ENCODE measurements at places on chromosomes 7 and 10. TPM values are rescaled to one million over a fixed set of nuclear protein-coding genes. Genes with fewer than 3 reads are reported as not detected.

The TMEM229A gene
- total RNA-seq: not detected

The ACSL5 gene
- 81.1 TPM for total RNA-seq

The GIMAP7 gene
- 49.4 TPM for total RNA-seq

The BICC1 gene
- 11.0 TPM for total RNA-seq

The ADIRF gene
- 158 TPM for total RNA-seq

The VENTX gene
- total RNA-seq: 4.5 TPM

The TSC22D4 gene
- 53.6 TPM for total RNA-seq

The IL6 gene
- 8.2 TPM for total RNA-seq

The NAT16 gene
- not detected for total RNA-seq

The CDHR3 gene
- total RNA-seq: 28.7 TPM

The EIF5AL1 gene
- total RNA-seq: not detected

The DPYSL4 gene
- total RNA-seq: 2.1 TPM

The DOCK4 gene
- total RNA-seq: 78.5 TPM

The OR2A1 gene
- total RNA-seq: 0.15 TPM

- no peaks in the 10 kb centered on the region for H3K27me3 ChIP-seq
- no peak for DNase-seq
- H3K36me3 ChIP-seq: no peaks in the 10 kb centered on the region
- no peaks in the 10 kb centered on the region for H3K4me1 ChIP-seq
Measured at GRCh38 chr7:27586825-27587224, 75.9 kb downstream of the HIBADH start.

DNA sequence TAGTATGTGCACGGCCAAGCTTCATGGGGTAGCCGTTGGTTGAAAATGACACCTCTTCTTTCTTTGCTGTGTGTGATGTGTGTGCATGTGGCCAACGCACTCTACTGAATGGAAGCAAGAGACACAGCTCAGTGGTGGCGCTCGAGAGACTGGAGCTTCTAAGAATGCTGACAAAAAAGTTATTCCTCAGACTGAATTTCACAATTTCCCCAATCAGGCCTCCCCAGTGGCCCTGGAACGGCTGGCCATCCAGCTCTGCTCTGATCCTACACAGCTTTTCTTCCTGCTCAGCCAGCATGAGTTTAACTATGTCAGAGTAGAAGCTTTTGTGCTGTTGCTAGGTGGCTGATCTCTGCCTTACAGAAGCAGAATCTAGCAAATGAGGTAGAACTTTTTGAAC, 186.7 kb upstream of the PLXDC2 start:
- H3K36me3 ChIP-seq: no peaks in the 10 kb centered on the region
- peak; percentile 73 for DNase-seq
- peak overlapping the region; percentile 4 for H3K27ac ChIP-seq
- H3K4me1 ChIP-seq: peaks cover 14% of the 10 kb centered on the region
- no peaks in the 10 kb centered on the region for H3K27me3 ChIP-seq

GRCh38 chr7:16347066-16347826, 74.1 kb downstream of the CRPPA start:
- peaks cover 4% of the 10 kb centered on the region for H3K4me1 ChIP-seq
- no peak for DNase-seq
- H3K36me3 ChIP-seq: no peaks in the 10 kb centered on the region
- H3K27ac ChIP-seq: no peak overlapping the region
- H3K4me3 ChIP-seq: no peak overlapping the region
- no peaks in the 10 kb centered on the region for H3K27me3 ChIP-seq

- H3K27me3 ChIP-seq: no peaks in the 10 kb centered on the region
- peak overlapping the region; percentile 44 for H3K27ac ChIP-seq
- no peak for DNase-seq
Measured at GRCh38 chr10:6072215-6072934, 10.2 kb upstream of the IL2RA start.

DNA sequence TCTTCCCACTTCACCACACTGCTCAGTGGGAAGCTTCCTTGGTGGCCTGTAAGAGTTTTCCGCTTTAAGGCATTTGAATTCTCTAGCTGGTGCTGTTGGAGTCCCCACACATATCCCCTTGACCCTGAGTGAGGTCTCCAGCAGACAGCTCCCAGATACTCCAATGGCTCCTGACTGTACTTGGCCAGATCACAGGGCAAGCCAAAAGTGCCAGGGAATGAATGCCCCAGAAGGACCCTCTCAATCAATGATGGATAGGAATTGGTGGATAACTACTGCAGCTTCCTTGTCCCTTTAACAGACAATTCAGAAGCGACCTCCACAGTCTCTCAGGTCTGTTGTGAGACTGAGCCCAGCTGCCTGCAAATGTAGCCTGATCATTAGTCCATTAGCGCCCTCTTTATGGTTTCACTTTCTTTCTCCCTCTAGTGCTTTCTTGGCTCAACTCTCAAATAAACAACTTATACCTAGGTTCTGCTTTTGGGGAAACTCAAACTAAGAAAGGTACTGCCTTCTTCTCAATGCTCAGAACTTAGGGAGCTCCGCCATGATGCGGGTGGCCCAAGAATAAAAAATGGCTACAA, 283.0 kb downstream of the TCF7L2 start:
- H3K36me3 ChIP-seq: no peaks in the 10 kb centered on the region
- no peaks in the 10 kb centered on the region for H3K27me3 ChIP-seq
- peaks cover 5% of the 10 kb centered on the region for H3K4me1 ChIP-seq
- DNase-seq: no peak
- H3K4me3 ChIP-seq: no peak overlapping the region

GRCh38 chr7:77269360-77270093, 69.9 kb upstream of the FGL2 start:
- no peaks in the 10 kb centered on the region for H3K27me3 ChIP-seq
- peak; percentile 50 for DNase-seq
- H3K4me1 ChIP-seq: peaks cover 15% of the 10 kb centered on the region
- peak overlapping the region; percentile 29 for H3K27ac ChIP-seq
- H3K4me3 ChIP-seq: no peak overlapping the region
- H3K36me3 ChIP-seq: no peaks in the 10 kb centered on the region

- H3K27ac ChIP-seq: no peak overlapping the region
- H3K27me3 ChIP-seq: no peaks in the 10 kb centered on the region
- no peaks in the 10 kb centered on the region for H3K4me1 ChIP-seq
- H3K4me3 ChIP-seq: no peak overlapping the region
- no peak for DNase-seq
- no peaks in the 10 kb centered on the region for H3K36me3 ChIP-seq
Measured at GRCh38 chr7:26789481-26790184, 74.8 kb downstream of the SKAP2 start.

GRCh38 chr10:3525832-3526449, 259.1 kb downstream of the KLF6 start:
- no peaks in the 10 kb centered on the region for H3K4me1 ChIP-seq
- no peaks in the 10 kb centered on the region for H3K36me3 ChIP-seq
- H3K27me3 ChIP-seq: no peaks in the 10 kb centered on the region

GRCh38 chr10:100037758-100038315, 28.1 kb upstream of the DNMBP start:
- H3K4me1 ChIP-seq: no peaks in the 10 kb centered on the region
- no peaks in the 10 kb centered on the region for H3K27me3 ChIP-seq
- H3K27ac ChIP-seq: no peak overlapping the region

- H3K36me3 ChIP-seq: no peaks in the 10 kb centered on the region
- H3K4me1 ChIP-seq: peaks cover 27% of the 10 kb centered on the region
- no peak overlapping the region for H3K4me3 ChIP-seq
- no peak for DNase-seq
- peaks cover 6% of the 10 kb centered on the region for H3K27me3 ChIP-seq
- no peak overlapping the region for H3K27ac ChIP-seq
Measured at GRCh38 chr7:2473496-2474180, 2.6 kb downstream of the GRIFIN start.

DNA sequence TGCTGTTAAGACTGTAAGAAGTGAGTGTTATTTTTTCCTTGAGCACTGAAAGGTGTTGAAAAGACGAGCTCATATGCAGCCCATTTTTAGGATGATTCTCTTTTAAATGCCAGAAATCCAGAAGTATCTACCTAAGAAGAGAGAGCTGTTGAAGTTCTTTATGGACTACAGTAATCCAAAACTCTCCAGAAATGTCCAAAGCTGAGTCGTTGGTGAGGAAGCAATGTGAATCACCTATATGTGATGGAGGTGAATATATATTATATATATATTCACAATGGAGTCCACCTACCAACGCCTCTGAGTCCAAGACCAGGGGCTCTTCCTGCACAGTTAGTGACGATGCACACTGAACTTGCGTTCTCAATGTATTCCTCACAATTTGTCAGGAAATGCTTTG, 252.7 kb upstream of the PITRM1 start:
- H3K27ac ChIP-seq: no peak overlapping the region
- H3K4me1 ChIP-seq: peaks cover 32% of the 10 kb centered on the region
- no peaks in the 10 kb centered on the region for H3K27me3 ChIP-seq
- H3K4me3 ChIP-seq: no peak overlapping the region
- no peaks in the 10 kb centered on the region for H3K36me3 ChIP-seq
- no peak for DNase-seq

DNA sequence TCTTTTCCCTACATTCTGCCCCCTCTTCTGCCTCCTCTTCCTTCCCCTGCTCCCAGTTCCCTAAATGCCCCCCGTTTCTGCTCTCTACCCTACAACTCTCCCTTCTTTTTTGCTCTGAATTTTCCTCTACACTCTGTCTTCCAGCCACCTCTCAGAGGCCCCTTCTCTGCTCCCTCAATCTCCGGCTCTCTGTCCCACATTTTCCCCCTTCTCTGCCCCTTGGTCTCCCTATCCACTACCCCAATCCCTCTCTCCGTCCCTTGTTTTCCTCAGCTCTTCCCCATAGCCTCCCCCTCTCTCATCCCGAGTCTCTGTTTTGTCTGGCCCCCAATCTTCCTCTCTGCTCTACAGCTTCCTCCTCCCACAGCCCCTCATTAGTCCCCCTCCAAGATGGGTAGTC, 3.3 kb downstream of the ALOX5 start:
- H3K27ac ChIP-seq: no peak overlapping the region
- H3K36me3 ChIP-seq: peaks cover under 1% of the 10 kb centered on the region
- H3K4me3 ChIP-seq: no peak overlapping the region
- DNase-seq: no peak
- H3K4me1 ChIP-seq: peaks cover 35% of the 10 kb centered on the region

DNA sequence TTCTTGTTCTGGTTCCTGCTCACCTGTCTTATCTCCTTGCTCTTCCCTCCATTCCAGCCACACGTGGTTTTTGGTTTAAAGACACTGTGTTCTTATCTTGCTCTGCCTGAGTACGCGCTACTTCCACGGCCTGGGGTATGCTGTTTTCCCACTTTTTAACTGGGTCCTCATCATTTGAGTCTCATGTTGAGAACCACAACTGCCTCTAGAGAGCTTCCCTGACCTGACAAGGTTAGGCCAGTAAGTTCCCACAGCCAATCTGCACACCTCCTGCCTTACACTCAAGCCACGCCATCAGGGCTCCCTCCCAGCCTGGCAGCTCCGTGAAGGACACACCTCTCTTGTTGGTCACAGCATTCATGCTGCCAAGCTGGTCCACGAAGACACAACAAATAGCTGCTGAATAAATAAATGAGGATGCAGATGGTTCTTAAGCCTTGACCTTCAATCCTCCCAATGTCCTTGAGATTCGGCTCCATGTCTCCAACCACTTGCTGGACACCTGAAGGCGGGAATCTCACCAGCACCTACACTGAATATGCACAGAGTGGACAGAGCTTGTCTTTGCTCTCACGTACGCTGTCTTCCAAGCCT, 201.7 kb upstream of the KLF14 start:
- no peaks in the 10 kb centered on the region for H3K27me3 ChIP-seq
- no peak for DNase-seq
- H3K4me3 ChIP-seq: no peak overlapping the region
- peaks cover 35% of the 10 kb centered on the region for H3K36me3 ChIP-seq
- H3K27ac ChIP-seq: no peak overlapping the region

- no peaks in the 10 kb centered on the region for H3K36me3 ChIP-seq
- H3K27me3 ChIP-seq: no peaks in the 10 kb centered on the region
- no peak overlapping the region for H3K27ac ChIP-seq
Measured at GRCh38 chr10:44947371-44948152, 12.0 kb upstream of the RASSF4 start.

GRCh38 chr7:24713039-24713793, 44.0 kb downstream of the GSDME start:
- no peaks in the 10 kb centered on the region for H3K36me3 ChIP-seq
- no peaks in the 10 kb centered on the region for H3K27me3 ChIP-seq
- no peak overlapping the region for H3K4me3 ChIP-seq
- no peak for DNase-seq

- H3K4me3 ChIP-seq: no peak overlapping the region
- H3K4me1 ChIP-seq: peaks cover 31% of the 10 kb centered on the region
- H3K27ac ChIP-seq: no peak overlapping the region
- H3K36me3 ChIP-seq: peaks cover 17% of the 10 kb centered on the region
- H3K27me3 ChIP-seq: no peaks in the 10 kb centered on the region
Measured at GRCh38 chr10:95389982-95390381, 99.2 kb upstream of the PDLIM1 start.

DNA sequence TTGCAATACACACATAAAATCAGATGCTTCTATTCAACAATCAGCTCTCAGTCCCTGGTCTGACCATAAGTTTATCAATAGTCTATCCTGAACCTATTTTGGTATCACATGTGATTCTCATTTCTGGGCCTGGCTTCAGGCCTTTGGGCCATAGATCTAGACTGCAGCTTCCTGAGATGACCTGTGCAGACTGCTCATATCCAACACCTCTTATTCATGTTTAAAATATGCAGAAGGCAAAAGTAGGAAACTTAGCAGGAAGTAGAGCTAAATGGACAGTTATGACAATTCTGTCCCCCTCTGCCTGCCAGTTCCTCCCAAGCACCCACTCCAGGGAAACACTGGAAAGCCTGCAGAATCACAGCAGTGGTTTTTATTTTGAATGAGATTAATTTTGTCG, 53.3 kb downstream of the C7orf25 start:
- H3K4me3 ChIP-seq: no peak overlapping the region
- H3K36me3 ChIP-seq: no peaks in the 10 kb centered on the region
- H3K27ac ChIP-seq: no peak overlapping the region
- no peak for DNase-seq

- no peaks in the 10 kb centered on the region for H3K27me3 ChIP-seq
- H3K36me3 ChIP-seq: peaks cover 84% of the 10 kb centered on the region
- no peak for DNase-seq
- no peak overlapping the region for H3K4me3 ChIP-seq
Measured at GRCh38 chr10:114437473-114438292, 33.4 kb upstream of the AFAP1L2 start.

DNA sequence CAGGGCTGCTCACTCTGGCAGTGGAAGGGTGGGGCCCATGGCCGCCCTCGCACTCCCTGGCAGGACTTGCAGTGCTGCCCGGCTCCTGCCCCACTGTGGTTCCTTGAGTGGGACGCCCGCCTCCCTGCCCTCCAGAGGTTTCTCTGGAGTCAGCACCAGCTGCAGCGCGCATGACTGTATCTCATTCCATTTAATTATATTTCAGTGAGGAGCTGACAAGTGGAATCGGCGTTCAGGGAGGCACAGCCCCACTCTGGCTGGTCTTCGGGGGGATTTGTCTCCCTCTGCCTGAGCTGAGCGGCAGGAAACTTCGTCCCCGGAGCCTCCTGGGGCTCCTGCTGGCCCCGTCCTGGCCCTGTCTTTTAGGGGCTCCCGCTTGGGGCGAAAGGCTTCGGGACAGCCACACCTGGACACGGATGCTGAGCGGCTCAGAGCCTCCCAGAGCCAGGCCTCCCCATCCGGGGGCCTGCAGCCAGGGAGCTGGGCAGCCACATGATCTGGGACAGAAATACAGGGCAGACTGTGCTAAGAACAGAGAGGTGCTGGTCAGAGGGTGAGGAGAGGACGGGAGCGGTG, 75.3 kb upstream of the NKX6-2 start:
- no peaks in the 10 kb centered on the region for H3K36me3 ChIP-seq
- no peaks in the 10 kb centered on the region for H3K4me1 ChIP-seq
- no peak overlapping the region for H3K4me3 ChIP-seq
- H3K27me3 ChIP-seq: peaks cover 20% of the 10 kb centered on the region

- H3K36me3 ChIP-seq: no peaks in the 10 kb centered on the region
- no peak overlapping the region for H3K4me3 ChIP-seq
- no peaks in the 10 kb centered on the region for H3K27me3 ChIP-seq
Measured at GRCh38 chr10:35470248-35470924, 134.1 kb downstream of the CCNY start.

All from lower lobe of right lung (tissue), 2 donors.